ENCODE measurements at places on chromosomes 5 and 9. TPM values are rescaled to one million over a fixed set of nuclear protein-coding genes. Genes with fewer than 3 reads are reported as not detected.

Gene PRKACG
- not detected for total RNA-seq

Gene CD274
- 17.9 TPM for total RNA-seq

Gene STK32A
- 0.92 TPM for total RNA-seq

Gene PNPLA7
- 8.1 TPM for total RNA-seq

DNA sequence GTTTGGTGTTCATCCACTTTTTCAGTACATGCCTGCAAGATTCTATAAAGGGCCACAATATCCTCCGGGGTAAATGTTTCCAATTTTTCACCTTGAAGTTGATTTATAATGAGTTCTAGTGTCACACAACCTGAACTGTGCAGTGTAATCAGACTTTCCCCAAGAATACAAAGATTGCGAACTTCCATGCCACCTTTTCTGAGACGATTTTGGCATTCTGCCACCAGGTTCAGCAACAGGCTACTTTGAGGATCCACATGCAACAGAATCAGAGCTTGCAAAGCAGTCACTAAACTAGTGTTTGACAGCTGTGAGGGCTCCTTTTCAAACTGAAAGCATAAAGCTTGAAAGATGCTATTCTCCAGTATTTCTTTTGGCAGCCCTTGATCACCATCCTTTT, 1.6 kb downstream of the FASTKD3 start:
- no peak for DNase-seq

GRCh38 chr5:80187421-80188090, 68.3 kb downstream of the SERINC5 start:
- no peak for DNase-seq

DNA sequence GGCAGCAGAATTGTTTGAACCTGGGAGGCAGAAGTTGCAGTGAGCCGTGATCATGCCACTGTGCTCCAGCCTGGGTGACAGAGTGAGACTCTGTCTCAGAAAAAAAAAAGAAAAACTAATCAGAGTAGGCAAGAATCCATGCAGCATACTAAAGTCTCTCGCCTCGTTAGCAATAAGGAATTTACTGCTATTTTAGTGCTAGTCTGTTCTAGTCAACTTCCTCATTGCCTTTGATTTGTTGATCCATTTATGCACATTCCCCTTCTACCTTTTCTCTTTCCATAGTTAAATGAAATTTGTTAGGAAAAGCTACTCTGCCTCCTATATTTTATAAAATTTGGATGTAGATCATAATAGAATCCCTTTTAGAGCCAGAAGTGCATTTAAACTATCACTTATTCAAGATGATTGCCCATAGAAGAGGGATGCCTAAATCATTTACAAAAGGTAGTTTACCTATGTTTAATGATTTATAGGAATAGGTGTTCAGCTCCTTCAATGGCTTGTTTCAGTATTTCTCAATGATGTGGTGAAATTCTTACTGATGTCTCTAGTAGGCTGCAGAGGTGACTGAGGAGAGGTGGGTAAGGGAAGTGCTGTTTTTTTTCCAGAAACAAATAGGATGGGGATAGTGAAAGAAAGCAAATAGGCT, 1.9 kb downstream of the LRRC19 start:
- DNase-seq, result no peak

GRCh38 chr5:64952951-64953673, 184.4 kb downstream of the CWC27 start:
- no peak for DNase-seq

DNA sequence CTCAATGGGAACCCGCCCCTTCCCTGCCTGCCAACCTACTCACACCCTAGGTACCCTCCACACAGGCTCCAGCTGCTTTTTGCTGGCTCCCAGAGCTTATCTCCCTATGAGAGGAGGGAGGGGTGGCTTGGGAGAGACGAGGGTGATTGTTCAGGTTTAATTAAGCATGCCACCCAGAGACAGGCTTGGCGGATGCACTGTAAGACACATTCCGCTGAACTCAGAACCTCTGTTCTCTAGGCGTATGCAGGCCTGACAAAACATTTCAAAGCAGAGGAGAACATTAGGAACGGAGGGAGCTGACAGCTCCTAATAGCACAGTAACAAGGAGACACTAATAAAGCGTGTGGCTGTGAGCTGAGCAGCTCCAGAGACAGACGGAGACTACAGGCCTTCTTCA, 80.1 kb downstream of the TRIM32 start:
- no peak for DNase-seq

- no peak for DNase-seq
Measured at GRCh38 chr9:87875831-87876545, 6.7 kb upstream of the SPATA31E1 start.

DNA sequence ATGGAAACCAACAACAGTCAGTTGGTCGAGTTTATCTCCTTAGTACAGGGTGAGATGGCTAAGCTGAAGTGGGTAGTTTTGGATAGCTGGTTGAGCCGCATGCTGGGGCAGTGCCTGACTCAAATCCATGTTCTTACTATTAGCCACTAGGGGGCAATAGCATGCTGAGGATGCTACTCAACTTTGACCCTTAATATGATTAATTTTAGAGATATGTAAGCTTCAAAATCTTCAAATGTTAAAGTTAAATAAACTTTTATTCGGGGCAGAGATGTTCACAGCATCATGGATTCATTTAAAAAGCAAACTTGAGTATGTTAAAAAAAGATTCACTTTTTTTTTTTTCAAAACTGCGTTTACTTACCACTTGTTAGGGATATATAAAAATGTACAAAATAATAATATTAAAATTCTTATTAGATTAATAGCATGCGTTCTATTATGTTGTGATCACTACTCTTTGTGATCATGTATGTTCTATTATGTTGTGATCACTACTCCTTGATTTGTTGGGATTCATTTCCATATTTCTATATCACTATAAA, 57.0 kb downstream of the C9orf153 start:
- no peak for DNase-seq

- DNase-seq, result peak; percentile 2
Measured at GRCh38 chr9:133035669-133036068, 4.9 kb downstream of the GTF3C5 start.

GRCh38 chr5:53114988-53115387, 5.4 kb upstream of the MOCS2 start:
- DNase-seq, result no peak

GRCh38 chr5:100827481-100827889, 75.6 kb downstream of the ST8SIA4 start:
- no peak for DNase-seq

- DNase-seq, result no peak
Measured at GRCh38 chr9:98438666-98439065, 183.2 kb upstream of the TBC1D2 start.

DNA sequence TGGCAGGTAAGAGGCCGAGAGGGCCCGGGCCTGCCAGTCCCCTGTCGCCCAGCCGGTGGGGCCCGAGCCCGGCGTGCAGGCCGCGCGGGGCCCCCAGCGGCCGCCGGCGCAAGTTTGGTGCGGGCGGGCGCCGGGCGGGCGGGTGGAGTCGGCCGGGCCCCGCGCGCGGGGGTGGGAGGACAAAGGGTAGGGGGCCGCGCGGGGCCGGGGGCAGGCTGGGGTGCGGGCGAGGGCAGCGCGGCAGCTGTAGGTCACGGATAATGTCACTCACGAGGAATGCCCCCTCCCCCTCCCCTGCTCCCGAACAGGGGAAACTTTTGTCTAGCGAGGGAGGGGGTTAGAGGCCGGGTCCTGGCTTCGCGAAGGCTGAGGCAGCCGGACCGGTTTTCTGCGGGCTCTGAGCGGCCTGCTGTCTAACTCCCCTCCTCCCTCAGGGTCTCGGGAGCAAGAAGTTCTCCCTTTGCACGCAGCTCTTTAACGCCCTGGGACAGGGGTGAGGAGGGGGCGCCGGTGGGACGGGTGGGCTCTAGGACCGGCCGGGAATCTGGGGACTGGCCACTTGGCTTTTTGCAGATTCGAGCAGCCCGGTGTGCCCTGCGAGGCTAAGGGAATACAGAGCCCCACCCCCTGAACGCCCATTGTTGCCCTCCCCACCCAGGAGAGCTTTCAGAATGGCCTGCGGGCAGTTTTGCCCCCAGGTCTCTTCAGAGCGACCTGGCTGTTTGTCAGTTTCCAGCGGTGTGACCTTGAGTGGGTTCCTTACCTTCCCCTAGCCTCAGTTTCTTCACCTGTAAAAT, 21.3 kb upstream of the NDST1 start:
- DNase-seq, result no peak

GRCh38 chr5:135032999-135033861, 798 bp downstream of the PITX1 start:
- DNase-seq, result no peak

DNA sequence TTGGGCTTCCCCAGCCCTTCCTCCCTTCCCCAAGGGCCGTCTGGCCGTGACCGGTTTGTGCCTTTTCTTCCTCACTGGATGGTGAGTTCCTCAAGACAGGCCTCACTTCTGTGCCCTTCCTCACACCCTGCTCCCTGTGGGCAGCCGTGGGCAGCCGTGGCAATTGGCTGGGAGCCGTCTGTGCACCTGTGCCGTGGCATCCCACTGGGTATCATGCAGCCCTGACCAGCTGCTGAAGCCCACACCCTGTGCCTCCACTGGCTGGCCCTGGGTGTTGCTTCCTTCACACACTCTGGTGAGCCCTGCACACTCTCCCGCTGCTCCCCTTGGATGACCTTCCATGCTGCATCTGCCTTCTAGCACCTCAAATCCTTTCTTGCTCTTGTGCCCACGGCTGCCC, 100.2 kb downstream of the COL5A1 start:
- DNase-seq, result no peak

DNA sequence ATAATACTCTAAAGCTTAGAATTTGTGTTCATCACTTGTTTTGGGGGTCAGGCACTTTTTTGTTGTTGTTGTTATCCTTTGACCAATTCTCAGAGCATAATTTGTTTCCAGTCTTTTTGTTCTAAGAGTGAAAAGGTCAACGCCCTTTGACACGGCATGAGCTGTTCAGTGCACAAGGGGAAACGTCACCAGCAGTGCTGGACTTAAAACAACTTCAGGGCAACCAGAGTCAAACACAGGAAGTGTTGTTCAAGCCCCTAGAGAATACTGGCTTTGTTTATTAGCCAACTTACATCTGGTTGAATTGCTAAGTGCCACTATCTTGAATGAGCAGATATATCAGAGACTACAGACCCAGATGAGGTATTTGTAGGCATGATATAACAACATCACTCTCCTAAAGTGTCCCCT, 368.9 kb downstream of the TMEM161B start:
- no peak for DNase-seq

DNA sequence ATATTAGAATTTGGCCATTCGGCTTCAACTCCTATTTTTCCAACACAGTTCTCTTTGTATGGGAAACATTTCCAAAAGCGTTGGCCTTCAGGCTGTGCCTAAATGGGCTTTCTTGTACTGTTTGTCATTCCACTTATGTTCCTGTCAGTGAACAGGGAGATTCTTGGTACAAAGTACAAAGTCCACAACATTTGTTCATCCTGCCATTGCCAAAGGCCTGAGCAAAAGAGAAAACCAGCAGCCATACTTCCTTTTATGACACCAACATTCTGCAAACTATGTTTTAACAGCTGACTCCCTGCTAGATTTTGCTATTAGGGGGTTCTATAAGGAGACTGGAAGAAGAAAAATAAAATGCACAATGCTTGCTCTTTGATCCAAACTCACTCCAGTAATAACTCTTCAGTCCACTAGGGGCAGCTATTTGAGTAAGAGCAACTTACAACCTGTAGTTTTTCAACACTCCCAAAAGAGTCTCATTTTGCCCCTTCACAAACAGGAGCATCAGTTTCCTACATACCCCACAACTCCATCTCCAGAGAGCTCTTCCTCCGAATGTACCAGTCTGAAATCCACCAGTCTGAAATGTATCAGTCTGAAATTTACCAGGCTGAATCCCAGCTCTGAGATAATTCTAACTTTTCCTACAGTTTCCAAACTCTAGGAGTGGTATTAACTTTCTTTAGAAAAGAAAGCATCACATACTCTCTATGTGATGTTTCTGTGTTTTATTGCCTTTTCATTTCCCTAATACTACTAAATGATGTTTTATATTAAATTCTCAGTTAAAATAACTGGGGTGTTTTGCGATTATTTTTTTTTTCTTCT, 693.8 kb downstream of the DNAH5 start:
- DNase-seq, result no peak
